ENCODE measurements at places on chromosomes 12 and 14.

- no peak for DNase-seq
Measured at GRCh38 chr14:24067133-24068082, 4.0 kb upstream of the CPNE6 start.

DNA sequence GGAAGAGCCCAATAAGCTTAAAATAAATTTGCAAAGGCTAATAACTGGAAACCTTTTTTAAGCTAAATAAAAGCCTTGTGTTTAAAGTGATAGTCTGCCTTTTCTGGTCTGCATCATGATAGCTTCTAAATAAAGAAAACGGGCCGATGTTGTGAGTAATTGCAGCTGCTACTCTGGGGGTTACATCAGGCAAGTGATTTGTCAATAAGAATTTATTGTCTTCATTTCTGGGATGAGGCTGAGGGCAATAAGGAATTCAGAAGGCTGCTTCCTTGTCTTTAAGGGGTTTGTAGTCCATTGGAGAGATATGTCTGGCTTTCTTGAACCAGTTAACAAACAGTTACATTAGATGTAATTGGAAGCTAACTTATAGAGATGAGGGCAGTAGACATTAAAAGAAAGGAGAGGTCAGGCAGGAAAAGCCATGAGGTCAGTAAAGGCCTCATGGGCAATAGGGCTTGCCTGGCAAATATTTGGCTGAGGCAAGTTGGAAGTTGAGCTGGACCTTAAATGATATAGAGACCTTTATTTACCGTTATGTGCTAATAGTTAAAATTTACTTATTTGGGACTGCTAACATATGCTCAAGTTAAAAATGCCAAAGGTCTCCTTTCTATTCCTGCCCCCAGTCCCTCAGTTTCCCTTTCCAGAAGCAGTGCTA, 85.0 kb downstream of the CRADD start:
- no peak for DNase-seq

DNA sequence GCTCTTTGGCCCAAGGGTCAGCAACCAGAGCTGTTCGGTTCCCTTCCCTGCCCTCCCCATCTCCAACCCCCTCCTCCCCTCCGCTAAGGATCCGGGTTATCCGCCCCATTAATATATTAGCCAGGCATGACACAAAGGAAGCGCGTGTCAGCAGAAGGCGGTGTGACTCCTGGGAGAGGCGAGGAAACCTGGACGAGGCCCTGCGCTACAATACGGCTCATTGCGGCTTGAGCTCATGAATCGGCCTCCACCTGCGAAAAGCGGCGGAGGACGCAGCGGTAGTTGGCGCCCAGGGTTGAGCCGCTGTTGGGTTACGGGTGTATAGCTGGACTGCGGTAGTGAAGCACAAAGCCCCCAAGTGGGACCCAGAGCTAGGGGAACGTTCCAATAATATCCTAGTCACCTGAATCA, 9.9 kb downstream of the FOXA1 start:
- no peak for DNase-seq

- DNase-seq: no peak
Measured at GRCh38 chr12:42790761-42791151, 201.2 kb upstream of the PRICKLE1 start.

DNA sequence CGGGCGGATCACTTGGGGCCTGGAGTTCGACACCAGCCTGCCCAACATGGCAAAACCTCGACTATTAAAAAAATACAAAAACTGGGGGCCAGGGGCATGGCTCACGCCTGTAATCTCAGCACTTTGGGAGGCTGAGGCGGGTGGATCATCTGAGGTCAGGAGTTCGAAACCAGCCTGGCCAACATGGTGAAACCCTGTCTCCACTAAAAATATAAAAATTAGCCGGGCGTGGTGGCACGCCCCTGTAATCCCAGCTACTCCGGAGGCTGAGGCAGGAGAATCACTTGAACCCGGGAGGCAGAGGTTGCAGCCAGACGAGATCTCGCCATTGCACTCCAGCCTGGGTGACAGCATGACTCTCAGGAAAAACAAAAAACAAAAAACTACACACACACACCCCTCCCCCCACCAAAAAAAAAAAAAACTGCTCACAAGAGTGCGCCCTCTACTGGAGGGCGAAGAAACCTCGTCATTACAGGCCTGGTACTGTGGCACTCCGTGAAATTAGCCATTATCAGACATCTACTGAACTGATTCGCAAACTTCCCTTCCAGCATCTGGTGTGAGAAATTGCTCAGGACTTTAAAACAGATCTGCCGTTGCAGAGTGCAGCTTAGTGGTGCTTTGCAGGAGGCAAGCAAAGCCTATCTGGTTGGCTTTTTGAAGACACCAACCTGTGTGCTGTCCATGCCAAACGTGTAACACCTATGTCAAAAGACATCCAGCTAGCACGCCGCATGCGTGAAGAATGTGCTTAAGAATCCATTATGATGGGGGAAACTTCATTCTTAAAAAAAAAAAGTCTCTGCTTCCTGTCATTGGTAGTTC, 7.7 kb downstream of the PPP1R3E start:
- no peak for DNase-seq

DNA sequence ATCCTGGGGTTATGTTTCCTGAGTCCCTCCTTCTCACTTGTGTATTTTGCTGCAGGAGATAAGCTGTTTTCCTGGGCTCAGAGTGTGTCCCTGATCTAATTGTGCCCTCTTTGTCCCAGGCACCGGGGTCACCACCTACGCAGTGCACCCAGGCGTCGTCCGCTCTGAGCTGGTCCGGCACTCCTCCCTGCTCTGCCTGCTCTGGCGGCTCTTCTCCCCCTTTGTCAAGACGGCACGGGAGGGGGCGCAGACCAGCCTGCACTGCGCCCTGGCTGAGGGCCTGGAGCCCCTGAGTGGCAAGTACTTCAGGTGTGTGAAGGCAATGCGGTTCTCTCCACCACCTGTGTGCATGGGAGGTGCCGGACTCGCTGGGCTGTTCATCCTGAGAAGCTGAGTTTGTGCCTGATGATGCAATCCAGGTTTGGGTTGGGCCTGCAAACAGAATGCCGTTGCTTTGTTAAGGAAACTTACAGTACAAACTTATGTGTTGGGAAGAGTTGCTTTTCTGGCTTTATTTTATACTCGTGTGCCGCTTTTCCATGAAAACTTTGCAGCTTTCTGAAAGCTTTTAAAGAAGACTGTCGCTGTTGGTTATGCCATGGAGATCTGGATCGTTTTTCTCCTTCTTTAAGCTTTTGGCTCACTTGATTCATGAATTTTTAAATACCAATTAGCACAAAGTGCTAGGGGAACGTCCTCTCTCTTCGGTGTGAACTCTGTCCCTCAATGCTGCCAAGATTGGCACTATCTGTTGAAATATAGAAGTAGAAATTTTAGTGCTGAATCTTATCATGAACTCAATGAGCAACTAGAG, 27.6 kb downstream of the RDH12 start:
- DNase-seq: no peak

DNA sequence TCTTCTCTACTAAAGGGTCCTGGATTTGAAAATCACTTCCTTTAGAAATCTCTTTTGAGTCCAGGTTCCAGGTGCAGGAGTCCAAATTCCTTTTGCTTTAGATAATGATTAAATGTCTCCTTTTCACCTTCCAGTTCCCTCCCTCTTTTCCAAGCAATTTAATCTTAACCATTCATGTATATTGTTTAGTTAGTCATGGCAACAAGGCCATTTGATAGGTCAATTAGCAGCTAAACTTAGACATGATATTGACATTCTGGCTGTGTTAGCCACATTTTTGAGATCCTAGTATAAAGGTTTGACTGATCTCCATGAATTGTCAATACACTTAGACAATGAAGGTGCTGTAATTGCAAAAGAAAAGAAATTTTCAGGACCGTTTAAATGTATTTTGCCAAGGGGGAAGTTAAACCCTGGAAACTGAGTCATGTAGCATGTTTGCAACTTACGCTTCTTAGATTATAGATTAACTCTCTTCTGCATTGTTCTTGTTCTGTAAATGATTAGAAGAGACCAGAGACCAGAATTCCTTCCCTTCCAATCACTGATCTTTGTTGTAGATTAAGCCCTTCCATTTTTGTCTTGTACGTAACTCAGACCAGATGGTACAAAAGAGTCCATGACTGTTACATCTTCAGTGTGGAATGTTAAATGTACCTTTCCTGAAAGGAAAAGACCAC, 12.4 kb upstream of the C12orf75 start:
- DNase-seq: no peak

GRCh38 chr14:104075530-104076151, 9.9 kb upstream of the ASPG start:
- no peak for DNase-seq

GRCh38 chr12:6914947-6915788, 788 bp downstream of the ENO2 start:
- no peak for DNase-seq

GRCh38 chr12:92424338-92424737, 278.5 kb upstream of the PLEKHG7 start:
- no peak for DNase-seq

GRCh38 chr14:94317259-94317658, 5.9 kb downstream of the SERPINA6 start:
- no peak for DNase-seq

GRCh38 chr12:9133216-9133916, 17.6 kb upstream of the A2M start:
- no peak for DNase-seq

DNA sequence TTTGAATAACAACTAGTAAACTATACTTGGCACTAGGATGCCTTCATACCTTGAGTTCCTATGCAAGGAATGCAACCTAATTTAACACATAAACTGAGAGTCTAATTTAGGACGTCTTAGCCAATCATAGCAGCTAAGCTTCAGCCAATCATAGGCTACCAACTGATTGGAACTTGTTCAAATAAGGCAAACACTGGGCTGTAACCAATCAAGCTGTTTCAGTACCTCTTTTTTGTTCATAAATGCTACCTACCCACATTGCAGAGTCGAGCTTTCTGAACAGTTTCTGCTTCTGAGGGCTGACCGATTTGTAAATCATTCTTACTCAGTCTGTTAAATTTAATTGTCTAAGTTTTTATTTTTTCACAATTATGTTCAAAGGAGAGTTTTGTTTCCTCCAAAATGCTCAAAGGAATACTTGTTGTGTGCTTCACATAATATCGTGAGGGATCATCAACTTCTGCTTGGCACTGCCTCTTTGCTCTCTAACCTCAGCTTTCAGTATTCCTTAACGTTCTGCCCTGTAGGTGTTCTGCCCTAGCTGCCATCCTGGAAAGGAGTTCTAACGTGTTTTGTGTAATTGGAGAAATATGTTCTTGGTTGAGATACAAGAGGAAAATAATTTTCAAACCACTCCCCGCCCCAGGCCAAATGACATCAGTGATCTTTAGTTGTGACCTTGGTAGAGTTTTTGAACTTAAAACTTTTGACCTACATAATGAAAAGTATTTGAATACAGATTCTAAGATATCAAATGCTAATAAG, 380.4 kb upstream of the MIS18BP1 start:
- DNase-seq: no peak

GRCh38 chr14:92539875-92540274, 26.3 kb downstream of the RIN3 start:
- no peak for DNase-seq
